ENCODE measurements at places on chromosomes 3 and 15. TPM values are rescaled to one million over a fixed set of nuclear protein-coding genes. Genes with fewer than 3 reads are reported as not detected.

DNA sequence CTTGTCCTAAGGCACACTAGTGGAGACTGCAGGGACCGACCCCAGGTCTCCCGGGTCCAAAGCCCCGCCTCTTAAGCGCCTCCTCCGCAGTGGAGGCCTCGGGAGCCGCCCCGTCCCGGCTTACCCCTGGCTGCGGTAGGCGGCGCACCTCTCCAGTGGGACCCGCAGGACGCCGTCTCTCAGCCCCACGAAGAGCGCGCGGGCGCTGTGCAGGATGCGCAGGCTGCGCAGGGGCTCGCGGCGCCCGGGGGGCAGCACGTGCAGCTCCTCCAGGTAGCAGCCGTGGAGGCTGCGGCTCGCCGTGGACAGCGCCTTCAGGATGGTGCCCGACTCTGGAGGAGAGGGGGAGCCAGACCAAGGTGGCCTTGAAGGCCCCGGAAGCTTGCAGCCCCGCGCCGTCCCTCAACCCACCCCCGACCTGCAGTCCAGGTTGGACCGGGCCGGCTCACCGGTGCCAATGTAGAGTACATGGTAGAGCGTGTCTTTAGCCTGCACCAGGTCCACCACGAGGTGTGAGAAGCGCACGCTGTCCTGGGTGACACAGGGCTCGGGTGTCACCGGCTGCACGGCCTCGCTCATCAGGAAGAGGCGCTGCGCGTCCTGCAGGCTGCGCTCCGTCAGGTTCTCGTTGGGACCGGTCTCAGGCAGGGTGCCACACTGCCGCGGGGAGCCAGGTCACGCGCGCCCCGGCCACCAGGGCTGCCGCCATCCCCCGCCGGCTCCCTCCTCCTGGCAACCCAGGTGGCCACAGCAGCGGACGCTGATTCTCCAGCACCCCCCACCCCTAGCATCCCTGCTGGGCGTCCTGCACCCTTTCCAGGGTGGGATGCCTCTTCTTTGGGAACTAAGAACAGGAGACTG lies 105.5 kb downstream of the SEMA5B start:
- DNase-seq = peak; percentile 64

- DNase-seq = no peak
Observed at GRCh38 chr3:10099041-10099440, 9.0 kb downstream of the FANCD2OS start.

DNA sequence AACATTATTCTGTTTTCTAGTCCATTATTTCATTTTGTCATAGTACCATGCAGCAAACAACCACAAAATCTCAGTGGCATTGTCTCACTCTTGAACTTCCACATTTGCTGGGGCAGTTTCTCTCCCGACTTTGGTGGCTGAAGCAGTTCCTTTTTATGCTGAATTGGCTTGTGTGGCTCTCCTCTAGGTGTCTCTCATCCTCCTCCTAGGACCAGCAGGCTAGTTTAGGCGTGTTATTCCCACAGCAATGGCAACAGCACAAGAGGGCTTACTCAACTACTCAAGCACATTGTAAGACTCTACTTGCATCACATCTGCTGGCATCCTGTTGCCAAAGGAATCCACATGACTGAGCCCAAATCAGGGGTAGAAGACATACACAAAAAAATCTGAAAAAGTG lies 201.8 kb upstream of the KCNH8 start:
- no peak for DNase-seq

The GASK1A gene
- total RNA-seq = 0.16 TPM

DNA sequence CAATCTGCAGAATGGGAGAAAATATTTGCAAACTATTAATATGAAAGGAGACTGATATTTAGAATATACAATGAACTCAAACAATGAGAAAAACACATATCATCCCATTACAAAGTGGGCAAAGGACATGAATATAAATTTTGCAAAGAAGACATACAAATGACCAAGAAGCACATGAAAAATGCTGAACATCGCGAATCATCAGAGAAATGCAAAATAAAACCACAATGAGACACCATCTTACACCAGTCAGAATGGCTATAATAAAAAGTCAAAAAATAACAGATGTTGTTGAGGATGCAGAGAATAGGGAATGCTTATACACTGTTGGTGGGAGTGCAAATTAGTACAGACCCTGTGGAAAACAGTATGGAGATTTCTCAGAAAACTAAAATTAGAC lies 83.6 kb downstream of the RAP2B start:
- no peak for DNase-seq

The GOLGA6L9 gene
- total RNA-seq = 1.8 TPM

GRCh38 chr3:127637546-127637945 lies 8.6 kb downstream of the PODXL2 start:
- peak; percentile 44 for DNase-seq

The TATDN2 gene
- 19.8 TPM for total RNA-seq

The HEMK1 gene
- 14.4 TPM for total RNA-seq

The KLHL6 gene
- 2.2 TPM for total RNA-seq

The FOXB1 gene
- not detected for total RNA-seq

The UROC1 gene
- total RNA-seq = not detected

The CPLX3 gene
- 0.67 TPM for total RNA-seq

The SLC22A13 gene
- total RNA-seq = 0.22 TPM

The EXD1 gene
- not detected for total RNA-seq

GRCh38 chr15:88299497-88299896 lies 43.0 kb upstream of the NTRK3 start:
- DNase-seq = no peak

The SCN10A gene
- 0.08 TPM for total RNA-seq

The MLF1 gene
- 79.2 TPM for total RNA-seq

DNA sequence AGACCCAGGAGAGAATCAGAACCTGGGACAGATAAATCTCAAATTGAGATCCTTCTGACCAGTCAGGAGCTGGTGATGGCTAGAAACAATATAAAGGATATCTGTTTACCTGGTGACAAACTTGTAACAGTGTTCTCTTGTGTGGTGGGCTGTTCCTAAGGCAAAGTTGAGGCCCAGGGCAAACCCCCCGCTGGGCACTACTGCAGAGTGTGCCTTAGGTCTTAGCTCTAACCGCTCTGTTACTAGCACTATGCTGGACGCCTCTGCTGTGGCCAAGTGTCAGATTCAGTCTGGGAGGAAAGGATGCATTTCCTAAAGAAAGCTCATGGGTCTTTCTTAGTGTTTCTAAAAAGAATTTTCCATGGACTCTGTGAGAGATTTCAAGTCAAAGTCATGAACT lies 146.5 kb upstream of the MEIS2 start:
- DNase-seq = no peak

The CCR1 gene
- total RNA-seq = 3.2 TPM

The RARB gene
- total RNA-seq = 20.3 TPM

DNA sequence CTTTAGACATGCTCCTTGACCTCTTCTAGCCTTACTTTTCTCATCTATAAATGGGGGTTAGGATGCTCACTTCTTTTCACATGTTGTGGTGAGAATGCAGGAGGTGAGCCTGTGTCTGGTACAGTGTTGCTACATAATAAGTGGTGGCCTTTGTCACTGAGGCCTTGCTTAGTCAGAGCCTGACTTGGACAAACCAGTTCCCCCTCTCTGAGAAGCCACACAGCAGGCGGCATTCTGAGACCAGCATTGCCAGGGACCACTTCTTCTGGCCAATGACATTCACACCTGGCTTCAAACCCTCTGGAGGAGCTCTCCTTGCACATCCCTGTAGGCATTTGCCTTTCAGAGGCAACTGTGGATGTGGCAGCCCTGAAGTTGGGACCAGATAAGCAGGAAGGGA lies 95.7 kb downstream of the MINAR1 start:
- no peak for DNase-seq

The MME gene
- 3.6 TPM for total RNA-seq

- no peak for DNase-seq
Observed at GRCh38 chr3:107858876-107859275, 232.0 kb downstream of the CD47 start.

GRCh38 chr15:63469190-63469589 lies 35.2 kb upstream of the USP3 start:
- no peak for DNase-seq

DNA sequence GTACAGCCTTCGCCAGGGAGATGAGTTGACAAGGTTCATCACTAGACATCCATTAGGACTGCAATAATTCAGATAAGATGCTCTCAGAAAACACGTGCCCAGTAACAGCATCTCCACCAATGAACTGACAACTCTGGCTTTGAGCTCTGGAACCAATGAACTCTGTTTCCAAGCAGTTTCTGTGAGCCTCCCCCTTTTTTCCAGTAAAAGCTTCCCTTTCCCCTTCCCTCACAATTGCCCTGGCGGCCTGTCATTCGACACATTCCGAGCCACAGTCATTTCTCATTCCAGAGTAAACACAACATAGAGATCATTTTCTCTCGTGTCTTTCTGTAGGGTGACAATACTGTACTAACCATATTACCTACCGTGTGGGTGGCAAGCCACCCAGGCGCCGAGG lies 3.6 kb downstream of the PLA2G4D start:
- no peak for DNase-seq

GRCh38 chr15:73924171-73924921 lies 1.9 kb upstream of the LOXL1 start:
- no peak for DNase-seq

The CACNA2D2 gene
- total RNA-seq = 1.4 TPM

- no peak for DNase-seq
Observed at GRCh38 chr3:180633722-180634121, 31.8 kb downstream of the TTC14 start.

The TRPM1 gene
- total RNA-seq = not detected

DNA sequence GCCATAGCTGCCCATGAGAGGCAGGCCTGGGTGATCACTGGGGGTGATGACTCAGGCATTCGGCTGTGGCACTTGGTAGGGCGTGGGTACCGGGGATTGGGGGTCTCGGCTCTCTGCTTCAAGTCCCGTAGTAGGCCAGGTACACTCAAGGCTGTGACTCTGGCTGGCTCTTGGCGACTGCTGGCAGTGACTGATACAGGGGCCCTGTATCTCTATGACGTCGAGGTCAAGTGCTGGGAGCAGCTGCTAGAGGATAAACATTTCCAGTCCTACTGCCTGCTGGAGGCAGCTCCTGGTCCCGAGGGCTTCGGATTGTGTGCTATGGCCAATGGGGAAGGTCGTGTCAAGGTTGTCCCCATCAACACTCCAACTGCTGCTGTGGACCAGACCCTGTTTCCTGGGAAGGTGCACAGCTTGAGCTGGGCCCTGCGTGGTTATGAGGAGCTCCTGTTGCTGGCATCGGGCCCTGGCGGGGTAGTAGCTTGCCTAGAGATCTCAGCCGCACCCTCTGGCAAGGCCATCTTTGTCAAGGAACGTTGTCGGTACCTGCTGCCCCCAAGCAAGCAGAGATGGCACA lies 5.3 kb downstream of the WDR6 start:
- DNase-seq = no peak

The CEP63 gene
- total RNA-seq = 32.1 TPM

The TLR9 gene
- 0.16 TPM for total RNA-seq

The ZNF385D gene
- 12.5 TPM for total RNA-seq

The SLC9C1 gene
- 3.9 TPM for total RNA-seq

DNA sequence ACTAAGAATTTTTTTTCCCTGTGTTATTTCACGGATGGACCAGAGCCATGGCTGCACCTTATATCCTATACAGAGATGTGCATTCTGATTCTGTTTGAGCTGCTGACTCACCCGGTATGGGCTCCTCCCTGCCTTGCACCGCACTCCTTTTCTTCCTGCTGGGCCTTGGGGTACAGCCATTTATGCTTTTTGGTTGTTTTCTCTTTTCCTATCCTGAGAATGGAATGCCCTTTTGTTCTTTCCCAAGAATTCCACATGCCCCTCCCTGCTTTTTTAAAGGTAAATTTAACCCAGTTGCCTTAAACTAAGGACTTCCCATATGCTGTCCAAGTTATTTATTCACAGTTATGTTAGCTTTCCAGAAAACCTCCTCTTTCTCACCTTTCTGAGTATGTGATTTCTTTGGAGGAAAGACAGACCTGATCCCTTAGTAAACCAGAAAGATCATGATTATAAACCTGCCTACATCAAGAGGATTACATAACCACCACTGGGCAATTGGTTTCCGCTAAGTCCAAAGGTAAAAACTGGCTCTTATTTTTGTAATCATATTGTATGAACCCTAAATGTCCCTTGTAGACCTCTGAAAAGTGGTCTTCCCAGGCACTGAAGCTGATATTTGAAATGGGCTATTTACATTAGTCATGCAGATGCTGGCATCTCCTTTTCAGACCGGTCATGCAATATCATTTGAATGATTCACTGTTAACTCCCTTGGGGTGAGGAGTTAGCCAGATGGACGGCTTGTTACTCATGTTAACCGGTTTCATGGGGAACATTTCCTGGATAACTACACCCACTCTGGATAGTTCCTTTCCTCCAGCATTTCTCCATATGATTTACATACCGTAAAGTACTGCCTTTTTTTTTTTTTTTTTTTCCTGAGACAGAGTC lies 45.5 kb downstream of the TMOD3 start:
- DNase-seq = no peak

The RNU5B-1 gene
- total RNA-seq = 29.8 TPM

The ADAMTSL3 gene
- total RNA-seq = 9.8 TPM

Data from cardiac septum (tissue), 1 donor.